ENCODE measurements at places on chromosomes 5 and 9.
A peak's percentile ranks its signal among the peaks of the same experiment; 100 is the strongest.

GRCh38 chr5:142896325-142897007, 126.3 kb downstream of the ARHGAP26 start:
- no peak for DNase-seq

GRCh38 chr5:44809956-44810420, 1.2 kb downstream of the MRPS30 start:
- no peak for DNase-seq

DNA sequence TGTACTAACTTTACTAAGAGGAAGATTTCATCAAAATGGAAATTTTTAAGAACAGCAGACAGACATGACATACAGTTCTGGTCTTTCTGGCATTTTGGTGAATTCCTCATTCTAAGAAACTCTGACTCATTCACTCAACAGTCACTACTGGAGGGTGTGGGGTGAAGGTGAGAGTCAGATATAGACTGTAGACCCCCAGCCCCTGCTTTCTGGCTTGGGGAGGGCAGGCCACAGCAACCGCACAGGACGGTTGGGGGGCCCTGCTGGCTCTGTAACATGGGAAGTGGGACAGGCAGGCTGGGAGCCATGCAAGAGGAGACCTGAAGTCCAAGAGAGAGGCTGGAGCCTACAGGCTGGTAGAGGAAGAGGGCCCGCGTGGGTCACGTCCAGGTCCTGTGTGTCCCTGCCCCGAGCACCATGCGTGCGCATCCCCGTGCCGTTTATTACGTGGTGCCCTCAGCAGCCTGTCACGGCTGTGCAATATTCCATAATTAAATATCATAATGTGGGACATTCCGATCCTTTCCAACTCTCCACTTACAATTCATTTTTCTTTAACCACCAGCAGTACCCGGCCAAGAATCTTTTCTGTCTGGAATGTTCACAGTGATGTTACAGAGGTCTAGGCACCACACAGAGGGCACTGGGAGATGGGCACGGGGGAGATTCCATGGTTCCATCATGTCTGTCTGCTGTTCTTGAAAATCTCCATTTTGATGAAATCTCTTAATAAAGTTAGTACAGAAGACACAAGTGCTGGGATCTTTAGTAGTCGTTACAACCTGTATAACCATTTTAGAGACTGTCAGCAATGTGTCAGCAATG, 75.5 kb downstream of the SEMA4D start:
- DNase-seq: peak; percentile 51

GRCh38 chr5:149413477-149414210, 34.6 kb upstream of the IL17B start:
- no peak for DNase-seq

DNA sequence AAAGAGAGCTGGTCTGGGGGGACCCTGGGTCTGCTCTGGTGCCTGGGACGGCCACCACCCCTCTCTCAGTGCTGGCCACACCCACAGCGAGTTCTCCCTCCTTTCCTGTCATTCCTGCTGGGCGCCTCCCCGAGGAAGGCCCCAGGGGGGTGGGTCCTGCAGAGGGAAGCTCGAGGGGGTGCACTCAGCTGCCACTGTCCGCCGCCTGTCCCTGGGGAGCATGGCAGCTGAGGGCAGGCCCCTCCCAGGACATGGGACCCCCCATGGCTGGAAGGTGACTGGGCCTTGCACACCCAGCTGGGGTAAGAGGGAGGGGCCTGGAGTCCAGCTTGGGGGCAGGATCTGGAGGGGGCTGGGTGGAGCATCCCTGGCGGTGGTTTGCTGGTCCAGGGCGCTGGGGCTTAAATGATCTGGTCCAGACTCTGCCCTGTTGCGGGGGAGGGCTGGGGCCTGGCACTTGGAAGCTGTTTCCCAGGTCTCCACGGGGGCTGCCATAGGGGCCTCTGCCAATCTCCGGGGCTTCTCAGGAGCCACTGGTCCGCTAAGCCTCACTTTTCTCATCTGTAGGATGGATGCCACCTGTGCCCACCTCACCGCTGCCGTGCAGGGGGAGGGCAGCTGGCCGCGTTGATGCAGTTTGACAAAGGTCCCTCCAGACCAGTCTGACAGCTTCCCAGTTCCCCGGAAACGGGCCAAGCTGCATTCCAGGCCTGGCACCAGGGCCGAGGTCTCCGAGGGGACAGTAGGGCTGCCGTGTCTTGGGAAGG, 6.0 kb upstream of the SLC2A6 start:
- DNase-seq: no peak

- no peak for DNase-seq
These were observed 94.7 kb downstream of the MYO10 start for GRCh38 chr5:16841416-16841815.

DNA sequence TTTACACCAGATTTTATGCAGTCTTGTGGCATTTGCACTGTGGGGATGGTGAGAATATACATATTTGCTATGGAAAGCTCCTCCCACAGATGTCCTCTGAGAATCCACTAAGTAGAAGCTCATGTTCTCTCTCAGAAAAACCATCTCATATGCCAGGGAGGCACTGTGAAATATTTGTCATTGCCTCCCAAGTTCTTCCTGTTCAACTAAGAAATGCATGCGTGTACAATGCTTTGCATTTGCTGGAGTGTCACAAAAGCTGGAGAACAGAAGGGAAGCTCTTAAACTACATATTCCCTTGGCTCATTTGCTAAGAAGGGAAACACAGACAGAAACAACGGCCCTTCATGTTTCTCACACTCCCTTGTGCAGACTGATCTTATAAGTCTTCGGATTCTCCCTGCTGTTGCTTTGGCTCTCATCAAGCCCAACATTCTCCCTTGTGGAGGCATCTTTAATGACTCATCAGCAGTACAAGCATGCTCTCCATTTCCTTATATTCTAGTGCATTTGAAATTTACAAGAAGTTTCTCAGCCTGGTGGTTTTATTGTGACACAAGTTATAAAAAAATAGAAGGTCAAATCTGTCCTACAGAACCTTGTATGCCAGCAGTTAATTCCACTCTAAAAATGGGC, 220.6 kb downstream of the TRIM36 start:
- no peak for DNase-seq

GRCh38 chr5:168172760-168173223, 118.7 kb upstream of the WWC1 start:
- DNase-seq: no peak

GRCh38 chr5:98795243-98795642, 21.8 kb downstream of the RGMB start:
- no peak for DNase-seq
